ENCODE measurements at places on chromosomes 12 and 14.

DNA sequence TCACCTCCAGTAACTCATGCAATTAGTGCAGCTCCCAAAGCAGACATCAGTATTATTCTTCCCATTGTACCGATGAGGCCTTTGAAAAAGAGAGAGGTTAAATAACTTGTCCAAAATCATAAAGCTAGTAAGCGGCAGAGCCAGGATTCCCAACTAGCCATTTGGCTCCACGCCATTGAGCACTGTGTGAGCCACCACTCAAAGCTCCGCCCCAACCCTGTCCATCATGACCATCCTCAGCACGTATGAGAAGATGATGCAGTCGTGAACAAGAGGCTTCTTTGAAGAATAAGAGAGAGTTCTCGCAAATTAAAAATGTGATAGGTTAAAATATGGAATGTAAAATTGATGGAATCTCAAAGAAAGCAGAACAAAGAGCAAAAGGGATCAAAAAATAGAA lies 14.6 kb downstream of the CLMN start:
- DNase-seq, result no peak

GRCh38 chr12:56206452-56207166 lies 15.1 kb downstream of the RNF41 start:
- DNase-seq, result peak; percentile 51

DNA sequence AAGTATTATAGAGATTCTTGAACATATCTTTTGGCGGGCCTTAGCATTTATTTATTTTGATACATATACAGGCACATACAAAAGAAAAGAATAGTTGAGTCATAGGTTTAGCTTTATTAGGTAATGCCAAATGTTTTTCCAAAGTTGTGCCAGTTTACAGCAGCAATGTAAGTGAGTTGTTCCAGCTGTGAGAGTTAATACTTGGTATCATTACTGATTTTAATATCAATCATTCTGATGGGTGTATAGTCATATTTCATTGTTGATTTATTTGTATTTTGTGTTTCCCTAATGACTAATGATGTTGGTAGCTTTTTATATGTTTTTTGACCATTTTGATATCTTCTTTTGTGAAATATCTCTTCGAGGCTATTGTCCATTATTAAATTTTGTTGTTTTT lies 122.4 kb downstream of the MIPOL1 start:
- no peak for DNase-seq

DNA sequence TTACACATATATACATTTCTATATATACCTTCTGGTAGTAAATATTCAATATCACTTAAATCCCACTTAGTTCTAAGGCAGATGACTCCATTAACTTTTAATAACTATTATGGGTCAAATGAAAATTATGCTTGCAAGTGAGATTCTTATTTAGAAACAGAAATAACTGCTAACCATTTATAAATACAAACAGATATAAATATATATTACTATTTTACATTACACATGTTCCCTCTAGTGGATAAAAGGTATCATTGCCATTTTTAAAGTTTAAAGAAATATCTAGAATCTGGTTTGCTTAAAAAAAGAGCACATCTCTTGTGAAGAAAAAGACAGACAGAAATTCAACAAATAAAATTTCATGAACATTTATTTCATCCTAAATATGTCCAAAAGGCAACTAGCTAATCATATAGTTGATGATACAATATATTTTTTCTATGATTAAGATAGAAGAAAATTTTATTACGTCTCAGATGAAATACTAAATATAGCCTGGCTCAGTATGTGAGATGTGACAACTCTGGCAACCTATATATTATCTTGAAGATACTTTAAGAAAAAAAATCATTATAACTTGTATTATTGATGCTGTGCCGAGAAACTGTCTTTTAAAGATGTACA lies 11.7 kb upstream of the RAD51AP1 start:
- DNase-seq, result peak; percentile 18

DNA sequence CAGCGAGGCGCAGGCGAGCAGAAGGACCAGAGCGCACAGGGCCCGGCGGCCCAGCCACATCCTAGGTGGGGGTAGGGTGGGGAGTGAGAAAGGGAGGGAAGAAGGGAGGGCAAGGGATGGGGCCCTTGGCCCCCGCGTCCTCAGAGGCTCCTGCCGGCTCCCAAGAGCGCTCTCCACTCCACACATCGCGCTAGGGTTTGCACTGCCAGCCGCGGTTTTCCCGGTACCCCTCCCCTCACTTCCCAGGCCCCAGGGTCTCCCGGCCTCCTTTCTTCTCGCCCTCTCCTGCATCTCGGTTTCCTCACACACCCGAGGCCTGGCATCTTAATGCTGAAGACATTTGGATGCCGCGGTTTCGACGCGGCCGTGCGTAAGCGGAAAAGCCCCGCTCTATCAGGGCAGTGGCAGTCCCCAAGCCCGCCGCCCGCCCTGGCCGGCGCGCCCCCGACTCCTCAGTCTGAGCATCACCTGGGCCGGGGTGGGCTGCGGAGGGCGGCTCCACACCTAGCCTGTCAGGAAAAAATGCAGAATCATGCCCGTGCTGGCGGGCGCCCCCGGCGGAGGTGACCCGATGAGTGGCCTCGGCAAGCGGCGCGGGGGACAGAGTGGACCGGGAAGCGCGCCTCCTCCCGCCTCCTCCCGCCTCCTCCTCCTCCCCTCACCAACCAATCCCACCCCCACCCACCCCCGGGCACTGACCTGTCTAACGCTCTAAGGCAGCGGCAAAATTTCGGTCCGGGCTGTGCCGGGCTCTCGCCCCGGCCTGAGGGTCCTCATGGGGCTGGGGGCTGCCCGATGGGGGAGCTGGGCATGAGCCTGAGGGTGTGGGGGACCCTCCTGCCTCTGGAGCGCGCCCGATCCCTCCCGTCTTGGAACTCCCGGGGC lies 686 bp downstream of the B4GALNT1 start:
- DNase-seq, result no peak

- DNase-seq, result no peak
Measured at GRCh38 chr12:6181583-6182278, 18.5 kb upstream of the CD9 start.
